Diencephalon (tissue), 1 donor: ENCODE measurements at places on chromosomes 5 and 9. TPM values are rescaled to one million over a fixed set of nuclear protein-coding genes. Genes with fewer than 3 reads are reported as not detected.

HMMR gene
- 4.4 TPM for total RNA-seq

TAF11L12 gene
- not detected for total RNA-seq

OR1J2 gene
- not detected for total RNA-seq

ANXA2R gene
- total RNA-seq = 1.6 TPM

TCOF1 gene
- 12.7 TPM for total RNA-seq

NR2F1 gene
- total RNA-seq = 115 TPM

DOLK gene
- total RNA-seq = 20.5 TPM

UNC5A gene
- total RNA-seq = 7.2 TPM

CDH18 gene
- total RNA-seq = 69.4 TPM

CCL28 gene
- 0.46 TPM for total RNA-seq

TRPM3 gene
- 36.4 TPM for total RNA-seq

CDC25C gene
- 2.1 TPM for total RNA-seq

SCAI gene
- total RNA-seq = 65.0 TPM

WNK2 gene
- 30.7 TPM for total RNA-seq

BNC2 gene
- 2.5 TPM for total RNA-seq

GFI1B gene
- 0.23 TPM for total RNA-seq

C9orf153 gene
- total RNA-seq = 0.46 TPM

LCN1 gene
- not detected for total RNA-seq

ACTBL2 gene
- not detected for total RNA-seq

ABITRAM gene
- 9.2 TPM for total RNA-seq

IDNK gene
- total RNA-seq = 6.2 TPM

PCDHGC5 gene
- total RNA-seq = 9.5 TPM

CCDC192 gene
- total RNA-seq = not detected

C7 gene
- total RNA-seq = 3.9 TPM

CDX1 gene
- not detected for total RNA-seq

PCDHB4 gene
- 5.3 TPM for total RNA-seq

PRR7 gene
- total RNA-seq = 17.1 TPM

MYMK gene
- total RNA-seq = not detected

ZNF354B gene
- total RNA-seq = 25.1 TPM

PFDN1 gene
- total RNA-seq = 57.0 TPM

GBGT1 gene
- 3.7 TPM for total RNA-seq

NUTM2F gene
- total RNA-seq = not detected

CATSPER3 gene
- 0.23 TPM for total RNA-seq

FCN2 gene
- not detected for total RNA-seq

ZCCHC9 gene
- 11.3 TPM for total RNA-seq

PIP5KL1 gene
- total RNA-seq = 11.5 TPM

IFNB1 gene
- not detected for total RNA-seq

ZNG1A gene
- 47.7 TPM for total RNA-seq

ARSI gene
- 0.46 TPM for total RNA-seq

SAXO1 gene
- total RNA-seq = not detected

LCN10 gene
- not detected for total RNA-seq

PROB1 gene
- total RNA-seq = 2.8 TPM

AHRR gene
- total RNA-seq = 1.6 TPM

SPDL1 gene
- total RNA-seq = 29.8 TPM

OLFM1 gene
- 347 TPM for total RNA-seq

PTGDS gene
- total RNA-seq = 93.2 TPM

AGTPBP1 gene
- total RNA-seq = 266 TPM

SLC27A6 gene
- 4.6 TPM for total RNA-seq

ORM2 gene
- not detected for total RNA-seq
